Suppressor macrophage (primary cell): ENCODE measurements at places on chromosomes 7 and 10.

DNA sequence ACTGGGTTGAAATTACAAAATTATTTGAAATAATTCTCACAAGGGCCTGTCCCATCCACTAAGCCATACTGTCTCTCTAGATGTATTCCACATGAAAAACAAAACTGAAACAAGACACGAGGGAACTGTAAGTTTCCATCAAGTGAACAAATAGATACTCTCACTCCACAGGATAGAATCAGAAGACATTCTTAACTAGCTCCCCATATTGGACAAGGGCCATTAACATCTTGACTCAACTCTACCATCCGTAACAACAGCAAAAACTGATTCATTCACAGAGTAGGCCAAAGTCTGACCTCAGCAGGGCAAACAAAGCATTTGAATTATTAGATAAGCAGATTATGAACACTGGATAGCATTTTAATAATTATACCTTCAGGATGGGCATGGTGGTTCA lies 29.1 kb downstream of the UBE2H start:
- no peak for DNase-seq

DNA sequence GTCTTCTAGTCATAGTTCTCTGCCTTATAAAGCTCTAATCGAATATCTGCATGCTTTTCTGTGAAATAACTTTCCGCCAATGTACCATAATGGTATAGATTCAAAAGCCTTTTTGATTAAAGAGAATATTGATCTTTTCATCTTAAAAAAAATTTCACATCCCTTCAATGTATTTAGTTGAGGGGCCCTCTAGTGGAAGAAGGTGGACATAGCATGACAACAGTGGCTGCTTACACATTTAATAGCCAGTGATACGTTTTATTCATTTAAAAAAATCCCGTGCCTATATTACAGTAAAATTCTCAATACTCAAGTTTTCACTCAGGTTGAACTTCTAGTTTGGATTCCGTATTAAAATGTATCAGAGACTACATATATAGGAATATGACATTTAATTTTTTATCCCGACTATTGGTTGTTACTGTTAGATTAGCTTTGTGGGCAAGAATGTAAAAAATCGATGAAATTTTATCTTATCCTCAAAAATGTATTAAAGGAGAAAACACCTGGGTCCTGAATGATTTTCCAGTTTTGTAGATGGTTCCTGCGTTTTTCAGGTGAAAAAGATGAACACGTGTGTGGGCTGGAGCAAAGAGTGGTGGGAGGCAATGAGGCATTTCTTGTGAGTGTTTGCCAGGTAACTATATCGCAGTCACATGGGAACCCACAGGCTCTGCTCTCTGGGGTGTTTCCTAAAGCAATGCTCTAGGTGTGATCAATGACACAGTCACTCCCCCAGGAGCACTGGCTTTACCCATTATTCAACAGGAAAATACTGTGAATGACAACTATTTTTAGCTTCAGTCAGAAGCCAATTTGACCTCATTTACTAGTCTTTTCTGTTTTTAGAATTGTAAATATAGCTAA lies 24.1 kb upstream of the PNLIP start:
- DNase-seq, result peak; percentile 61

- DNase-seq, result no peak
Observed at GRCh38 chr7:19369182-19369581, 224.0 kb upstream of the FERD3L start.

DNA sequence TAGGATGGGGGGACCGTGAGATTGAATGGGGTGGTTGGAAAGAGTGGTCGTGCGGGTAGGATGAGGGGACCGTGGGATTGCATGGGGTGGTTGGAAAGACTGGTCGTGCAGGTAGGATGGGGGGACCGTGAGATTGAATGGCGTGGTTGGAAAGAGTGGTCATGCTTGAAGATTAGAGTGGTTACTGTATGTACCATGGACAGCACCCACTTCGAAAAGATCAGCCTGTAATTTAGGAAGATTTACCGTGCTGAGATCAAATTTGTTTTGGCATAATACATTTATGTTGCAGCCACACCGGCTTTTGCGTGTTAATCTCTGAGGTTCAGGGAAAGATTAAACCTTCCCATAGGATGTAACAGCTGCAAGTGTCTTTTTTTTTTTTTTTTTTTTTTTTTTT lies 495.2 kb upstream of the ADARB2 start:
- DNase-seq, result no peak

DNA sequence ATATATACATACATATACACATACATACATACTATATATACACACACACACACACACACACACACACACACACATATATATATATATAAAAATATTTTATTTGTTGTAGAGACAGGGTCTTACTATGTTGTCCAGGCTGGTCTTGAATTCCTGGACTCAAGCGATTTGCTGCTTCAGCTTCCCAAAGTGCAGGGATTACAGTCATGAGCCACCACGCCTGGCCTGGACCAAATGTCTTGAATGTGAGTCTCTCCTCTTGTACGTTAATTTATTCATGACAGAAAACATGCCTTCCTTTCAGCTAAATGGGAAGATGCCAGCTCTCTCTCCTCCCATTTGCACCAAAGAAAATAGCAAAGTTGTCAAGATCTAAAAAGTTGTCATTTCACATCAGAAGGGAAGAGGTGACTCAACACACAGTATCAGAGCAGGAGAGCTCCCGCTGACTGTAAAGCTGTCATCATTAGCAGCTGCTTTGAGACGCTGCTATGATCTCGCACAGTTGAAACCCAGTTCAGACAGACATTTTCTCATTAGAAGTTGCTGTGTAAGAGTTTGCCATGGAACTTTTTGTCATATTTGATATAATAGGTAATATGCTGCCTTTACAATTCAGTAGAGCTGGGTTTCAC lies 224.3 kb downstream of the SFMBT2 start:
- peak; percentile 74 for DNase-seq

- DNase-seq, result no peak
Observed at GRCh38 chr10:82394122-82394521, 519.1 kb downstream of the NRG3 start.
